ENCODE measurements at places on chromosomes 7 and 10.

DNA sequence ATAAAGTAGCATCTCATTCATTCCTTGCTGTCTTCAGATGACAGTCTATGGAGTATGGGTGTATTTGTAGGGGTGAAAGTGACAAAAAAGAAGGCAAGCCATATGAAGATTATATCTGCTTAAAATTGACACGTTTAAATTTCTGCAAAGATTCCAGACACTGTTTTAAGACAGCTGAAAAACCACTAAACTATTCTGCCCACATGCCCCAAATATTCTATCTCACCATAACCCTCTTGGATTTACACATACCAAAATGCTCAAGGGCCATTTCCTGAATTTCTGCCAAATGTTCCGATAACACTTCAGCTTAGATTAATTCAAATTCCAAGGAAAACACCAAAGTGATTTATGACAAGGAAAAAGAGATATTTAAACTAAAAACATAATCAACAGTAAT, 99.9 kb upstream of the IL6 start:
- DNase-seq: no peak

GRCh38 chr10:96440361-96441292, 73.1 kb downstream of the TLL2 start:
- DNase-seq: no peak

DNA sequence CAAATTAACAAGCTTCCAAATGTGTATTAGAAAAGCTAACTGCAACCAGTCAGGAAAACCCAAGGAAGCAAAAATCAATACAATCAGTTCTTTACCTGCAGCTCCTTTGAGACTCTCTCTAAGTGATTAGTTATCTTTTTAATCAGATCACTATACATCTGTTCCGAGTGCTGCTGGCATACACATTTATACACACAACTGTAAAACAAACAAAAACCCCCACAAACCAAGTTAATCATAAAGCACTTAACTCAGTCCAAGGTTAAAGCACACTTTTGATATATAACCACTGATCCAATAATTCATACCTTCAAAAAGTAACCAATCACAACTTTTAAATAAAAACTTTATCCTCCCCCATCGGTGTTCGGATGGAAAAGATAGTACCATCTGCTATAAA, 25.6 kb downstream of the CACUL1 start:
- DNase-seq: no peak

- DNase-seq: no peak
These were observed 23.4 kb upstream of the GSAP start for GRCh38 chr7:77439572-77439971.

- DNase-seq: no peak
These were observed 223.1 kb upstream of the KLF14 start for GRCh38 chr7:130957137-130957513.

GRCh38 chr10:123309731-123310130, 155.5 kb downstream of the BUB3 start:
- no peak for DNase-seq

- no peak for DNase-seq
These were observed 16.7 kb downstream of the BHLHA15 start for GRCh38 chr7:98227939-98228338.

DNA sequence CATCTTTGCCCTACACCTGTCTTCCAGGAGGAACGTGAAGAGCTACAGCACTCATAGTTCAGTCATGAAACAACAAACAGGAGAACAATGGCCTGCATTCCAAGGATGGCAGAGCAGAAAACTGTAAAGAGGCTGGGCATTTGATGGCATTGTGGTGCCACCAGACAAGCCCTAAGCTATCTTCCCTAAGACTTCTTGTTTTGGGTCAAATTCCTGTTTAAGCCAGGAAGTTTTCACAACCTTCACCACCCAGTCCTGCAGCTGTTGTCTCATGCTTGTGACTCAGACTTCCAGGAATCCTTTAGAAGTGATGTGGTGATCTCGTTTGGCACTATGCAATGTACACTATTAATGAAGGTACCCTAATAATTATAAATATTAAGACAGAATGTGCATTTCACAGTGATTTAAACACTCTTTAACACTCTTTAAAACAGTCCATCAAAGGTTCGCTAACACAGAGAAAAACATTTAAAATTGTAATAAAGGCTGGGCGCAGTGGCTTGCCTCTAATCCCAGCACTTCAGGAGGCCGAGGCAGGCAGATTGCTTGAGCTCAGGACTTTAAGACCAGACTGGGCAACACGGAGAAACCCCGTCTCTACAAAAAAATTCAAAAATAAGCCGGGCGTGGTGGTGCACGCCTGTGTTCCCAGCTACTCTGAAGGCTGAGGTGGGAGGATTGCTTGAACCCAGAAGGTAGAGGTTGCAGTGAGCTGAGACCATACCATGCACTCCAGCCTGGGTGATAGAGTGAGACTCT, 2.7 kb upstream of the HERPUD2 start:
- DNase-seq: no peak

Data from CMK (cell line).